Stimulated activated CD8-positive, alpha-beta memory T cell treated with anti-CD3 and anti-CD28 coated beads, Interleukin-7, amount 100 ng/mL, for 1 hour (primary cell): ENCODE measurements at places on chromosomes 3 and 15.

GRCh38 chr15:63332367-63333124 lies 49.1 kb downstream of the CA12 start:
- no peak for DNase-seq

- no peak for DNase-seq
Measured at GRCh38 chr3:101876142-101876541, 26.8 kb downstream of the NFKBIZ start.

- no peak for DNase-seq
Measured at GRCh38 chr3:13106308-13107001, 33.2 kb upstream of the IQSEC1 start.

DNA sequence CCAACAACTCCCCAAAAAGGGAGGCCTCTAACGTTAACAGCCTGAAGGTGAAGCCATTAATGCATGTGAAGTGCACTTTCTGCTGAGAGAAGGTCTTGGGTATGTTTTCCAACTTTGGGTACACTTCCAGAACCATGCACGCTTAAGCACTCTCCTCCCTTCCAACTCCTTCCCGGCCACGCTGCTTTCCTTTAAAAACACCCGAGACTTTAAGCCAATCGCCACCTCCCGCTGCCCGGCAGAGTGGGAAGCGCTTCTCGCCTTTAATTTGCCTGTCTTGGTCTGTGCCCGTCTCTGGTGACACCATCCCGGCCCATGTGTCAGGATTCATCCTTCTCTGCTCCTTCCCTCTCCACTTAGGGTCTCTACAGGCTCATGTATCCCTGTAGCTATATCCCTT lies 35.3 kb downstream of the ITGB5 start:
- DNase-seq: no peak
